Fibroblast of the aortic adventitia (primary cell): ENCODE measurements at places on chromosomes 4 and X. TPM values are rescaled to one million over a fixed set of nuclear protein-coding genes. Genes with fewer than 3 reads are reported as not detected.

DNA sequence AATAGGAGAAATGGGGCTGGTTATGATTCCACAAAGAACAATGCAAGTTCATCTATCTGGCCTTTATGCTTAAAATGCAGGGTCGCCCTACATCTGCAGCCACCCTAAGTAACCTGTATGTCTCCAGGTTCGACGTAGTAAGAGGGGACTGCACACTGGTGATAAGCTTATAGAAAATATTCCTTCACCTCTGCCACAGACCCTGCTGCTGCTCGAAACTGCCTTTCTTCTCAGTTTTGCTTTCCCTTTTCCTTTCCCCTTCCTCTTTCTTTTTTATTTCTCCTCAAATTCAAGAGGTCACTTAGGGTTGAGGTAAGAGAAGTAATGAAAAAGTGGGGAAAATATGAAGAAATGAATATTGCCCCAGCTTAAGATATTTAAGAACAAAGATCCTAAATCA lies 123.5 kb downstream of the DCHS2 start:
- DNase-seq: no peak

- DNase-seq: peak; percentile 71
Observed at GRCh38 chrX:119067023-119067739, 5.6 kb upstream of the CT47C1 start.

GRCh38 chr4:95545546-95545945 lies 3.2 kb downstream of the UNC5C start:
- DNase-seq: no peak

DNA sequence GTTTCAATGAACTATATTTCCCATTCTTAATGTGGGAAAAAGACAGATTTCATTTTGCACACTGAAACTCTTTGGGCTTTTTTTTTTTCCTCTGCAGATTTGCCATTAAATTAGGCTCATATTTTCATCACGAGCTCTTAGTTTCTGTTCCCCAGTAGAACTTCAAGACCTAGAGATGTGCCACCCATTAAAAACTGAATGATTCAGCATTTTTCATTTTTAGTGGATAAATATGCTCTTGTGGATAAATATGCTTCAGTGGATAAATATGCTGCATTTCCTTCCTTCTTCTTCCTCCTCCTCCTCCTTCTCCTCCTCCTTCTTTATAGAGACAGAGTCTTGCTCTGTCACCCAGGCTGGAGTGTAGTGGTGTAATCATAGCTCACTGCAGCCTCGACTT lies 322.4 kb upstream of the PRKX start:
- no peak for DNase-seq

- DNase-seq: peak; percentile 86
Observed at GRCh38 chr4:148025981-148026380, 294.1 kb downstream of the ARHGAP10 start.

- peak; percentile 56 for DNase-seq
Observed at GRCh38 chrX:74422576-74423288, 1.4 kb downstream of the SLC16A2 start.

GRCh38 chr4:147863111-147863747 lies 131.3 kb downstream of the ARHGAP10 start:
- DNase-seq: peak; percentile 57

DNA sequence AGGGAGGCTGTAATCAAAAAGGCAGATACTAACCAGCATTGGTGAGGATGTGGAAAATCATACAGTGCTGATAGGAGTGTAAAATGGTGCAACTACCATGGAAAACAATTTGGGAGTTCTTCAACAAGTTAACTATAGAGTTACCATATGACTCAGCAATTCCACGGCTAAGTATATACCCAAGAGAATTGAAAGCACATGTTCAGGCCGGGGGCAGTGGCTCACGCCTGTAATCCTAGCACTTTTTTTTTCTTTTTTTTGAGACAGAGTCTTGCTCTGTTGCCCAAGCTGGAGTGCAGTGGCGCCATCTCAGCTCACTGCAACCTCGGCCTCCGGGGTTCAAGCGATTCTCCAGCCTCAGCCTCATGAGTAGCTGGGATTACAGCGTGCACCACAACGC lies 15.0 kb upstream of the CD99L2 start:
- DNase-seq: peak; percentile 51

GRCh38 chr4:188854436-188854835 lies 715.2 kb downstream of the TRIML1 start:
- no peak for DNase-seq

GRCh38 chrX:39513836-39514235 lies 583.9 kb downstream of the BCOR start:
- no peak for DNase-seq

GRCh38 chr4:158998624-158999023 lies 104.3 kb upstream of the RAPGEF2 start:
- no peak for DNase-seq

- no peak for DNase-seq
Observed at GRCh38 chr4:44679060-44679459, 840 bp downstream of the GUF1 start.

- no peak for DNase-seq
Observed at GRCh38 chr4:15065516-15065915, 63.2 kb downstream of the CPEB2 start.

DNA sequence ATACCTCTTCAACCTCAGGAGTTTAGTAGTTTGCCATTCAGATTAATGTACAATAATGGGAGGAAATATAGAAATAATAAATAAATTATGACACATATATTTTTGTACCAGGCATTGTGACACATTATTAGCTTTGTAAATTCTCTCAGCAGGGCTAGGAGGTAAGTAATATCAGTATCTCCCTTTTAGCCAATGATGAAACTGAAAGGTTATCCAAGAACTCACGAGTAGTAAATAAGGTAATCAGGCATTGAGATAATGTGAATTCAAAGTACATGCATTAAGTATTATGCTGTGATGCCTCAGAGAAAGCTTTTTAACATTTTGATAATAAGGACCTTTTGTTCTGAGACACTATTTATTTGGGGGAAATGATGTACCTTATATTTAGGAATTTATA lies 5.3 kb upstream of the ARAP2 start:
- DNase-seq: no peak

- DNase-seq: peak; percentile 36
Observed at GRCh38 chrX:71998836-71999509, 88.3 kb downstream of the NHSL2 start.

GRCh38 chr4:185270885-185271284 lies 61.5 kb downstream of the SNX25 start:
- DNase-seq: no peak

- peak; percentile 32 for DNase-seq
Observed at GRCh38 chr4:183256343-183256742, 63.7 kb downstream of the CLDN22 start.

GRCh38 chrX:11349020-11349419 lies 55.8 kb downstream of the AMELX start:
- DNase-seq: no peak

- DNase-seq: no peak
Observed at GRCh38 chrX:147899379-147900114, 12.2 kb upstream of the FMR1 start.

DNA sequence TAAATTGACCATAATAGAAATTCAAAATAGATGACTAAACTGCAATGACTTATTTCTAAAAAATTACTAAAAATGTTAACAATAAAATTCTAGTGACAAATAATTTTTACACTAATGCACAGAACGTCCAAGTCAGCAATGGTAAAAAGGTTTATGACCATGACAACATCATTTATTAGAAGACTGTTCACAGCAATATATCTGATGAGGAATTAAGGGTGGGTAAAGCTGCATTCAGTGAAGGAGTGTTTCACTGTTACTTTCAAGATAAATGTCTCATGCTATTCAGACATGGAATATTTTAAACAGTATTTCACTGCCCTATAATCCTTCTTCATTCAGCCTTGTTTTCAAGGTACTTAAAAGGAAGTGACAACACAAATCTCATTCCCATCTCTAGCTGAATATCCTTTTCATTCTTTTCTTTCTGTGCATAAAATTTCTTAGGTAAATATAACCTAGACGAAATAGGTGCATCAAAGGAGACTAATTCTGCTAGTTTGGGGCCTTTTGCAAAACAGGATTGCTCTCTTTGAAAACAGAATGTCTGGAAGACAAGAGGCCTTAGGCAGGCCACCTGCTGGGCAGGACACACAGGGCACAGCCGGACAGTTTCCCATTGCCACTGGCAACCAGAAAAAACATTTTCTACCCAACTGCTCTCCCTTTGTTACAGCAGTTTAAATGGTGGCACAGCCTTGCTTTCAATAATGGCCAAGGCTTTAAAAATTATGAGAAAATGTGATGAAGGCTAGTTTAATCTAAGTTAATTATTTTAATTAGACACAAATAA lies 600.3 kb downstream of the SPRY1 start:
- no peak for DNase-seq

Gene TENM3
- 6.3 and 14.0 TPM in 2 replicates for total RNA-seq

Gene UGT2B17
- not detected in 2 replicates for total RNA-seq

Gene SEC24B
- 13.5 and 29.6 TPM in 2 replicates for total RNA-seq

Gene CRMP1
- total RNA-seq: not detected in 2 replicates

Gene AASDH
- 16.9 and 23.3 TPM in 2 replicates for total RNA-seq

Gene FRYL
- total RNA-seq: 43.8 and 60.3 TPM in 2 replicates

Gene FAT4
- total RNA-seq: 29.2 and 32.8 TPM in 2 replicates
